ENCODE measurements at places on chromosomes 2 and 18.

GRCh38 chr2:56316011-56316410, 132.2 kb downstream of the CCDC85A start:
- DNase-seq, result no peak

- DNase-seq, result no peak
These were observed 53.0 kb downstream of the POMC start for GRCh38 chr2:25115249-25115883.

GRCh38 chr2:223576873-223577272, 25.3 kb downstream of the SCG2 start:
- no peak for DNase-seq

GRCh38 chr18:52596748-52597435, 256.9 kb downstream of the DCC start:
- peak; percentile 44 for DNase-seq

DNA sequence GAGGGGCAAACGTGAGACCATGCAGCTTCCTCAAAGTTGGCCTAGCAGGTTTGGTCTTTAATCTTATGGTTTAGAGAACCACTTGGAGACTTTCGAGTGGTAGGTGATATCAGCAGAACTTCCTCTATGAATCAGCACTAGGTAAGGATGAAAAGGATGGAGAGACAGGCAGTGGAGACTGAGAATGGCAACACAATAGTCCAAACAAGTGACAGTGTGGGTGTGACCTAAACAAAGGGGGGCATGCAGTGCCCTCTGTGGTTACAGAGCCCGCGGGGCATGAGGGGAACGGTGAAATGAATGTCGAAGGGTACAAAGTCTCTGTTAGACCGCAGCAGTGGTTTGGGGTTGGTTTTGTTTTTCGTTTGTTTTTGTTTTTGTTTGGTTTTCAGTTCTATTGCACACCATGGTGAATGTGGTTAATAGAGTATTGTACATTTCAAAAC, 143.9 kb downstream of the L3MBTL4 start:
- DNase-seq, result no peak

DNA sequence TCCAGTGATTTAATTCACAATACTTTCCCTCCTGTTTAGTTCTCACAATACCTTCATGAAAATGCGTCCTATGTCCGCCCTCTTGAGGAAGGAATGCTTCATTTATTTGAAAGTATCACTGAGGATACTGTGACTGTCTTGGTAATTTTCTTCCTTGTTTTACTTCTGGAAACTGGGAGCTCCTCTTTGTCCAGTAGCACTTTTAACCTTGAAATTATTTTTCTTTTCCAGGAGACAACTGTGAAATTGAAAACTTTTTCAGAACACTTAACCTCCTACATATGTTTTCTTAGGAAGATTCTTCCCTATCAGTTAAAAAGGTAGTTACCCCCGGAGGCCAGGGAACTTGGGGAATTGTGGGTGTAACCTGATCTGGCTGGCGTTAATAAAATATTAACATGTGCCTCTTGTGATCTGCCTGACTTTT, 58.9 kb upstream of the STON1 start:
- DNase-seq, result no peak

DNA sequence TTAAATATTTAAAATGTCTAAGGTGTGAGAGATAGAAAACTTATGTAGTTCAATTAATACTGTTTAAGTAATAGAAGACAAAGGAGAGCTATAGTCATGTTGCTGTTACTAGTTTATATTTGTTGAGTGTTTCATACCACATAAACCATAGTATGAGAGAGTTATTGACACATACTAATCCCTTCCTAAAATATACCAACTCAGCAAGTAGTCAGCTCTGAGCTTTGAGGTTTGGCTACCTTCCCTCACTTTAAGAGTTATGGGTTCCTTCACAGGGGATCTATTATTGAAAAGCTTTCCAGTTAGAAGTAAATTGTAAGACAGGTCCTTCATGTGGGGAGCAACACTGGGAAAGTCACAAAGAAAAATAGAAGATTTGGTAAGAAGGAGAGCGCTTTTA, 701.6 kb upstream of the ZEB2 start:
- DNase-seq, result no peak

DNA sequence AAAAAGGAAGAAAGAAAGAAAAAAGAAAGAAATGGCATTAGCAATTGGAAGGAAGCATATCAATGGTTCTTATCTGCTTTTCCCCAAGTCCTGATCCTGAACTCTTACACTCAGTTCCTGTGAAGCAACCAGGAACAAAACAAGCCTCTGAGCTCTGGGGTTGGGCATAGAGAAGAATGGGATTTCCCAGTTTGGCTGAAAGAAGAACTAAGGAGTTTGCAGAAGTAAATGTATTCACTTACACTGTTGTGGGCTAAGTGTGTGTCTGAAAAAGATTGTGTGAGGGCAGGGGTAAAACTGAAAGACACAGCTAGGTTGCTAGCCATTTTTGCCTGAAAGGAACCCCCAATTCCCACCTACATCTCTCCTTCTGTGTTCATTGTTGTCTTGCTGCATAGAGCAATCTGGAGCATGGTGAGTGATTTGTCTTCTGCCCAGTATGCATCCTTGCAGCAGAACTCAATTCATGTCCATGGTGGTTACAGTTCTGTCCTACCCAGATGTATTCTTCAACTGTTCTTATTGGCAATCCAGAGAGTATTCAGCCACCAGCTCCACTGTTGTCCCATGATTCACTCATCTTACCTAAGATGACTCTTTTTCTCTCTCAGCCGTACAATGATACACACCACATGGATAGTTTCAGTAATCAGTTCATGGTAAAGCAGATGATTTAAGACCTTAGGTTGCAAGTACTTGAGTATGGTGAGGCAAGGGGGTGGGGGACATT, 348.7 kb downstream of the ARHGAP15 start:
- no peak for DNase-seq

GRCh38 chr18:59359576-59359952, 499 bp upstream of the LMAN1 start:
- no peak for DNase-seq

GRCh38 chr18:59454909-59455727, 96.1 kb upstream of the LMAN1 start:
- no peak for DNase-seq

- DNase-seq, result no peak
These were observed 172.0 kb downstream of the ZFP36L2 start for GRCh38 chr2:43054367-43054766.

DNA sequence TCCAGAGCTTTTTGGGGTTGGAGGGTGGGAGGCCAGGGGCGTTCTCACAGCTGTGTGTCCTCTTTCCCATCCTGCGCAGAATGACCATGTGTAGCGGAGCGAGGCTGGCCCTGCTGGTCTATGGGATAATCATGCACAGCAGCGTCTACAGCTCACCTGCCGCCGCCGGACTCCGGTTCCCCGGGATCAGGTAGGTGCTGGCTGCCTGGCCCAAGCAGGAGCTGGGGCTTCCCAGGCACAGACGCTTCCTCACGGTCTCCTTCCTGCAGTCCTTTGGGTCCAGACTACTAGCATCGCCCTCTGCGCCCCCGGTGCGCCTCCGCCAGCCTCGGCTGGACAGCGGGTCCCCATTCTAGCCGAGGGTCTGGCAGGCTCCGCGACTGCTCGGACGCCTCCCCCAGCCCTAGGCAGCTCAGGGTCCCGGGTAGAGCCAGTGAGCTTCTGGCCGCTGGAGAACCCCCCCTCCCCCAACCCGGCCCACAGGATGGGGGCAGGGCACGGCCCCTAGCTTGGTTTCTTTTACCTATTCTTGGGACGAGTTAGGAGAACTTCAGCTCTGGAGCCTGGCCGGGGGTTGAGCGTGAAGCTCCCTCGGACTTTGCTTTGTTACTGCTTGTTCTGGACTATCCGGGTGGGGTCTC, 756 bp downstream of the ADCYAP1 start:
- DNase-seq, result no peak

- DNase-seq, result no peak
These were observed 27.7 kb upstream of the ATRAID start for GRCh38 chr2:27184115-27184514.

DNA sequence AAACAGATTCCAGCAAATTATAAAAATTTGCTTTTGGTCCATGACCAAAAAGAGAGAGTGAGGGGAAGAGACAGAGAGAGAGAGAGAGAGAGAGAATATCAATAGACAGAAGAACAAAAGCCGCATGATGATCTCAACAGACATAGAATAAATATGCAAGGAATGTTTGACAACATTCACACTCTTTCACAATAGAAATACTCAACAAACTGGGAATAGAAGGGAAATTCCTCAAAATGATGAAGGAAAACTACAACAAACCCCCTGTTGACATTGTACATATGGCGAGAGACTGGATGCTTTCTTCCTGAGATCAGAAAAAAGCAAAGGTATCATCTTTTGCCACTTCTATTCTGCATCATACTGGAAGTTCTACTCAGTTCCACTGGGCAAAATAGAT, 309.7 kb downstream of the RAD51AP2 start:
- DNase-seq, result no peak

DNA sequence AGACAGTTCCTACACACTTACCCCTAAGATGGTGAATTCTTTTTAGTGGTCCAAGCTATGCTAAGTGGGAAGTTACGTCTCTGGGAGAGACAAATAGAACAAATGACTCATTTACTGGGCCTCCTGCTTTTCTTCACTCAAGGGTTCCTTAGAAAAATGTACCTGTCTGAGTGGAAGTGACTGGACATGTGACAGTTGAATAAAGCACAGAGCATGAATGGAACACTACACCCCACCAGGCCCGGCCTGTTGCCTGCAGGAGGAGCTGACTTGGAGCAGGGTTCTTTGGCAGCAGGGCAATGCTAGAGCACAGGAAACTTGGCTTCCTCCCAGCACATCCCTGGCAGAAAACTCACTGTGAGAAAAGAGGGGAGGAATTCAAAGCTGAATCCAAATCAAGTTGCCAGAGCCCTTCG, 451.0 kb upstream of the SETBP1 start:
- no peak for DNase-seq

- DNase-seq, result no peak
These were observed 64.9 kb upstream of the KIF5C start for GRCh38 chr2:148810081-148810480.

GRCh38 chr2:200221055-200221955, 85.2 kb upstream of the SPATS2L start:
- no peak for DNase-seq

DNA sequence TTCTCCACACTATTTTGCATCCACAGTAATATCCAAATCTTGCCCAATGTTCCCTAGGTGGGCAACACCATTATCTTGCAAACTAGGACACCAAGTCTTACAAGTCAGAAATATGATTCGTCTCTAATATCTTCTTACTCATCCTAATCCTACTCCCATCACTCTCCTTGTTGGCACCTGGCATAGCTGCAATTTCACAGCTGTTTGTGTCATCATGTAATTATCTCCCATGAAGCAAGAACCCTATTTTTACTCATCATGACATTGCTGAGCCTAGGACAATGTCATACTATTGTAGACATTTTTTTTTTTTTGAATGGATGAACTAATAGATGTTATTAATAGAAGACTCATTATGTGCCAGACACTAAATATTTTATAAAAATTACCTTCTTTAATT, 91.3 kb upstream of the CCDC141 start:
- no peak for DNase-seq
